ENCODE measurements at places on chromosomes 2 and 18.
A peak's percentile ranks its signal among the peaks of the same experiment; 100 is the strongest.

DNA sequence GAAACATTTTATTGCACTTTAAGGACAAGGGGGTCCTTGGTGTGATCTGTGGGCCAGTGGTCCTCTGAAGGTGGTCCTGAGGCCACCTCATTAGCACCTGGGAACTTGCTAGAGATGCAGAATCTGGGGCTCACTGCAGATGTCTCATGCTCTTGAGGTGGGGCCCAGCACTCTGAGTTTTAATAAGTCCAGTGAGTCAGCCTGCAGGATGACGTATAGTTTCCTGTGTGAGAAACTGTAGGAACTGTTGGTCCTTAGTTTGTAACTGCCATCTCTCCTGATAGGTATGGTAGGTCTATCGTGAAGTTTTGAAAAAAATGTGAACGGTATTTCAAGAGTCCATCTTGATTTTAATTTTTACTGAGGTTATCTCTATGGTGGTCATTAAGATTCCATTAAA lies 2.8 kb downstream of the TRPM8 start:
- DNase-seq, result peak; percentile 55

DNA sequence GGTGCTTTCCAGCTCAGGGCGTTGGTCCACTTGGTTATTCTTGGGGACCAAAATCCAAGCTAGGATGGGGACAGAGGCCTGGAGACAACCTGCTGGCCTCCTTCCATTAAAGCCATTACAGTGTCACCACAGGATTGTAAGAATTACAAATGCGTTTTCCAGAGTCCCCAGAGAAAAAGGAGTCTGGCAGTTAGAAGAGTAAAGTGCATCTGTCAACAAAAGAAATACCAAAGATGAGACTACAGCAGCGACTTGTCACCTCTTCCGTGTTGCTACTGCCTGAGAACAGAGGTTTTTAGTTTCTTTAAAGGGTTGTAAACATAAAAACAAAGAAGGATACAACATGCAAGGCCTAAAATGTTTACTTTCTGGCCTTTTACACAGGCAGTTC lies 235.7 kb downstream of the AGAP1 start:
- no peak for DNase-seq

GRCh38 chr18:211582-211981 lies 53.2 kb downstream of the USP14 start:
- no peak for DNase-seq

- peak; percentile 70 for DNase-seq
Observed at GRCh38 chr18:34976899-34977837, 64.0 kb upstream of the MAPRE2 start.

GRCh38 chr2:56210291-56210690 lies 26.5 kb downstream of the CCDC85A start:
- no peak for DNase-seq

DNA sequence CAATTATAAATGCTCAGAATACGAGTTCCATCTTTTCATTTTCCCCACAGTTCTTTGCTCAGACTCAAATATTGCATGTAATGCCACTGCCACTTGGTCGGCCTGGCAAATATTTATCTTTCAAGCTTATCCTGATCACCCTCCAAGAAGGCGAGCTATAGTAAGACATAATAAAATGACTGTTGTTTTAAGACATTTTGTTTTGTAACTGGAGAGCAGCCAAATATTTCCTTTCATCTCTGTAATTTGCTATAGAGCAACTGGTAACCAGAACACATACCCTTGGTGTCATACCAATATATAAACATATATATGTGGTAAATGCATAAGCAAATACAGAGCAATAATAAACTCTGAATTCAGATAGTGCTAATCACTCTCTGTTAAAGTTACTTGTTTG lies 7.3 kb upstream of the ATL2 start:
- DNase-seq, result no peak

- DNase-seq, result no peak
Observed at GRCh38 chr2:100720445-100720844, 99.5 kb upstream of the NPAS2 start.

DNA sequence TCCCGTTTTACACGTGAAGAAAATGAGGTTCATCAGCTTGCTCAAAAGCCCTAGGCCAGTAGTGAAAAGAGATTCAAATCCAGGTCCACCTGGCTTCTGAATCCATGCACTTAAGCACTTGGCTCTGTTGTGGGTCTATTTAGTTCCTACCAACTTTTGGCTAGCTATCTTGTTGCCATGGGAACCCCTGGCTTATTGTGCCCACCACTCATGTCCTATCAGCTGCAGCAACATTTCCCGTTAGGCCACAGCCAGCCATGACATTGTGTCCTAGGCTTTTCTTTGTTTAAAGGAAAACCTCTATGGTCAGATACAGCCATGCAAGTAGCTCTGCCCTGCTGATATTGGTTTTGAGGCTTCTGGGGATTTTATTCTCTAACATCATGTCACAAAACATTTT lies 49.8 kb downstream of the PLEK start:
- DNase-seq, result no peak

DNA sequence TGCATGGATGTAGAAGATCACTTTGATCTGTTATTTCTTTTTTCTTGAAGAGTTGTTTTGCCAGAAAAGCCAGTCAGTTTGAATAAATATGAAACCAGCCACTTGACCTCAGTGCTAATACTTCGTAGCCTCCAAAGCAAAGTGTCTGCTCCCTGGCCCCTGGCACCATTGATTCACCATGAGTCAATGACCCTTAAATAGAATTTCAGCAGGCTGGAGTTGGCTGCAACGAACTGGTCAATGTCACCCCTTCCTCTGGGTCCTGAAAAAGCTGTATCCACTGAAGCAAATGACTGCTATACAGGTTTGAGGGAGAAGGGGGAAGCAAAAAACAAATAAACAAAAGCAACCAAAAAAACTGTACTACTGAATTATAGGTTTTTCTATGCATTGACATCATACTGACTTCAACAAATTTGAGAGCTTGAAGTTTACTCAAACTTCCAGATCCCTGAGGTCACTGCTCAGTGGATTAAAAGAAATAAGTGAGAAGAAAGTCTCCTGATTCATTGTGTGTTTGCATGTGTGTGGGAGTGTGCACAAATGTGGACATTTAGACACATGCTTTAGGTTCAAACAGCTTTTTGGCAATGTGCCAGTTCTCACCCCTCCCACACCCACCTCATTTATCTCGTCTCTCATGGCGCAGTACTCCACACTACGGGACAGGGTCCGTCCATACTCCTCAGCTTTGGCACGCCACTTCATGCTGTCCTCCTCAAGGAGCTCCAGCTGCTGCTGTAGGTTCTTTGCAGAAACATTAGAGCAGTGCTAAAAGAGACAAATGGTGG lies 58.1 kb upstream of the TTN start:
- peak; percentile 81 for DNase-seq

- DNase-seq, result no peak
Observed at GRCh38 chr2:105777031-105777482, 32.3 kb downstream of the NCK2 start.

- DNase-seq, result no peak
Observed at GRCh38 chr2:53183581-53183980, 584.0 kb upstream of the CHAC2 start.

- DNase-seq, result no peak
Observed at GRCh38 chr2:45343251-45344017, 267.6 kb downstream of the SRBD1 start.

- DNase-seq, result no peak
Observed at GRCh38 chr2:103176294-103176915, 414.6 kb downstream of the TMEM182 start.

DNA sequence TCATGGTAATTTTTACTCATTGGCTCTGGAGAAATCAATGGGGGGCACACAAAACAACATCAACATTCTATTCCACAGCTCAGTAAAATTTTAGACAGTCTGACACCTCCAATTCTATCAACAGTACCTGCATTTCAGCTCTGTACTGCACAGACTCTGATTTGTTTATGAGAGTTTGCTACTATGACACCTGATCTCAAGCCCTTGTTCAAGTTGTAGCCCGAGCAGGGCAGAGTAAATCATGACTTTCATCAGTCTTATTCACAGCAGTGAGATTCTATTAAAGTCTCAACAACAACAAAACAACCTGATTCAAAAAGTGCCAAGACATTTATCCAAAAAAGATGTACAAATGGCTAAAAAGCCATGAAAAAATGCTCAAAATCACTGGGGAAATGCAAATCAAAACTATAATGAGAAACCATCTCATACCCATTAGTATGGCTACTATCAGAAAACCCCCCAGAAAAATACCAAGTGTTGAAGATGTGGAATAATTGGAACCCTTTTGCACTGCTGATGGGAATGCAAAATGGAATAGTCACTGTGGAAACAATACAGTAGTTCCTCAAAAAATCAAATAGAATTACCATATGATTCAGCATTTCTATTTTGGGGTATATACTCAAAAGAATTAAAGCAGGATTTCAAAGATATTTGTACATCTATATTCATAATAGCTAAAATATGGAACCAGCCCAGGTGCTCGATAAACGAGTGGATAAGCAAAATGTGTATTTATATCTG lies 71.7 kb upstream of the RBMS1 start:
- no peak for DNase-seq

- DNase-seq, result no peak
Observed at GRCh38 chr2:219002395-219003266, 9.4 kb upstream of the CRYBA2 start.

GRCh38 chr2:71510196-71510807 lies 56.9 kb downstream of the DYSF start:
- peak; percentile 55 for DNase-seq

DNA sequence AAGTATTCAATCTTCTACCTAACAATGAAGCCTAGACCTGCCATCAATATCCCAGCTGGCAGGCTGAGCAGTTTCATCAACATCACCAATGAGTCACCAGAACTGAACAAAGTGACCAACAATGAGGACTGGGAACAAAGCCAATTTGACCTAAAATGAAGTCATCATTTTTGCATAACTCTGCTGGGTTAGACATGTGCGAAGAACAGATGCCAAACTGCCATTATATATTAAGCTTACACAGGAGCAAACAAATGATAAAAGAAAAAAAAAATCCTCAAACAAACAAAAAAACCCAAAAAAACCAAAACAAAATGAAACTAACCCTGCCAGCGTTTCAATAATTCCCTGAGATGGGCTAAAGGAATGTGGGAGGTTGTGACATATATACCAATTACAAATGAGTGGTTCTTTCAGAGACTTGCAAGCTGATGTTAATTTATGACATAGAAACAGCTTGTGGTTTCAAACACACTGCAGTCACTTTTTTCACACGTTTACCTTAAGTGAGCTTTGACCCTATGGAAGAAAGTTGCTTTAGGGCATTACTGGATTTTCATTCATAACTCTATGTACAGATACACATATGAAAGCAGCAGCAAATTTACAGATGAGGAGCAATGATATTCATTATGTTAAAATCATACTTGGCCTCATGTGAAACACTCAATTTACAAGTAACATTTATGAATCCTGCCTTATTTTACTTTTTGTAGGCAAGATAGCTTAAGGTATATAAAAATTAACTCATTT lies 56.9 kb upstream of the CCDC141 start:
- DNase-seq, result peak; percentile 95
